ENCODE measurements at places on chromosomes 7 and 10.

DNA sequence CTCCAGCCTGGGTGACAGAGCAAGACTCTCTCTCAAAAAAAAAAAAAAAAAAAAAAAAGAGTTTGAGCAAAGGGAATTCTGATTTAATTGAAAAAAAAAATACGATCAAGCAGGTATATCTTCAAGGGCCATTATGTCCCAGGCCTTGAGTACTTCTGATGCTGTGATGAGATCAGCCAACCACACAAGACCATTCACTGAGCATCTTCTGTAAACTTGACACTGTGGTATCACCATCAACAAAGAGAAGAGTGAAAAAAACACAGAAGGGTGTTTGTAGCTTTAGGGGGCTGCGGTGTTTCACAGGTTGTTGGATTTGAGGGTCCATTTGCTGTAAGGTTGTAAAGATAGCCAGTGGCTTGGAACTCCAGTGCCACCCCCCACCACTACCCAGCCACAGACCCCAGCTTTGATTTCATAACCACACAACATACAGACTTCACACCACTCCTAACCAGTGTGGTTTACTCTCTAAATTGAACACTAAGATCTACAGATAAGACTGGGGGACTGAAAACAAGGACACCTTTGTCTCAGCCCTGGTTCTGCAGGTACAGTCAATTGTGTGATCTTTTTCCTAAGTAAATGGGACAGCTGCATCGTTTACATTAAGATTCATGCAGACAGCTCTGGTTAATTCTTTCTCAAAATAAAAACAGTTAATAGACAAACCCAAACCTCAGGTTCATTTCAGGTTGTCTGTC lies 66.4 kb downstream of the CDC123 start:
- no peak for DNase-seq

- no peak for DNase-seq
Measured at GRCh38 chr10:6539833-6540232, 40.2 kb downstream of the PRKCQ start.

DNA sequence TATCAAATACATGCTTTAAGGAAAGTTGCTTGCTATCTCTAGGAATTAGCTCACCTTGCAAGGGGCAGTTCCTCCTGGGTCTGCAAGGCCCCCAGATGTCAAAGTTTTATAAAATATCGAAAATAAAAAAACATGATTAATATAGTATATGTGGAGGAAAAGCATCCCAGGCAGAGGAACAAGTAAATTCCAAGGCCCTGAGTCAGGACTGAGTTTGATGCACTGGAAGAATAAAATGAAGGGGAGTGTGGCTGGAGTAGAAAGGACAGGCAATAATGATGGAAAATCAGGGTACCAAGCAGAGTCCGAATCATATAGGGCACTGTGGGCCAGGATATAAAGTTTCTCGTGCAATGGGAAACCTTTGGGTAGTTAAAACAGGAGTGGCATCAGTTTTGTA lies 112.4 kb upstream of the EEPD1 start:
- no peak for DNase-seq

DNA sequence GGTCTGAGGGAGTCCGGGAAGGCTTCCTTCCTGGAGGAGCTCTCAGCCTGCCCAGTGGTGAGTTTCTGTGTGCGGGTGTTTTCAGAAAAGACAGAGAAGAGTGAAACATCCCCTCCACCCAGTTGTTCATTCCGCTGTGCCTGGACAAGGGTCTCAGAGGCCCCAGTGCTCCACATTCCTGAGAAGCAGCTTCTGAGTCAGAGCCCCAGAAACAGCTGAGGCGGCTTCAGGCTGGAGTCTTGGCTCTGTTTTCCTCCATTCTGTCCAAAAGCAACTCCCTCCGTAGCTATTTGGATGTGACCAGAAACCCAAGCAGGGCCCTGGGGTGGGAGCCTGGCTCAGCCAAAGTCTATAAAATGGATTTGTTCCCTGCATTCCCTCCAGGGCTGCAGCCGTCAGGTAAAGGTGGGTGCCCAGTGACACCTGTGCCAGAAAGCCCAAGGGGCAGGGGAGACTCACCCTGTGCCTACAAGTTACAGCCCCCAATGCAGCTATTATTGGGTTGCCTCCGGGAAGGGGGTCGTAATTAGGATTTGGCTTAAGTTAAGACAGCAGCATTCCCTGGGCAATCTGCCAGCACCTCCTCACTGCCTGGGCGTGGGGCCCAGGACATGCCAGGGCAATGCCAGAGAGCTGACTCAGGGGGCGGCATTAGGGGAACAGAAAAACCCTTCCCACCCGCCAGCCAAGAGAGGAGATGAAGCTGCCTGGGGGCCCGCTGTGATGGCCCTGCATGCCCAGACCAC lies 13.1 kb upstream of the CAMK2G start:
- peak; percentile 87 for DNase-seq

- no peak for DNase-seq
Measured at GRCh38 chr10:124646483-124647352, 97.5 kb downstream of the FAM53B start.

- no peak for DNase-seq
Measured at GRCh38 chr7:138727336-138728099, 26.4 kb upstream of the SVOPL start.

DNA sequence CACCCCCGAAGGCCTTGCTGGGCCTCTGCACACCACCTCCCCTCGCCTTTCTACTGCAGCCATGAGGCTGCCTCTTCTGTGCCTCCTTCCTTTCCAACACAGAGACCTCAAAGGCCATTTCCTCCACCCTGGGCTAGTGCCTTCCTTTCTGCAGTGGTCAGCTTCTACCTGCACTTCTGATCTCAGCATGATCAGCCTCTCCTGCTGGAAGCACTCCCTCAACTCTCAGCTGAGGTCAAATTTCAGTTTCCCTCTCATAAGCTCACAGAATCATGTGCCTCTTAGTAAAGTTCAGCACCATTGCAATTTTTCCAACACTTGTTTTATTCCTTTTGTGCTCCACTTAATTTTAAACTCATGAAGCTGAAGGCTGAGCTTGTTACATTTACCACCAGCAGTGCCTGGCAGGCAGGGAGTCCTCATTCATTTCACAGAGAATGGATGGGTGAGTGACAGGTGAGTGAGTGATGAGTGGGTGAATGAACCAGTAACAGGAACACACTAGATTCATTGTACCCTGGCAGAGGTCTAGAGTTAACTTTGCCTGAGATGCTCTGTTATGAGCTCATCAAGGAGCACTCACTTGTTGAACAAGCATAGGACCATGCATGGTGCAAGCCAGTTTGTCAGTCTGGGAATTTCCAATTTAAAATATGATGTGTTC lies 124.0 kb upstream of the PRSS58 start:
- no peak for DNase-seq

- DNase-seq, result no peak
Measured at GRCh38 chr7:34096198-34096651, 190.9 kb downstream of the BMPER start.

DNA sequence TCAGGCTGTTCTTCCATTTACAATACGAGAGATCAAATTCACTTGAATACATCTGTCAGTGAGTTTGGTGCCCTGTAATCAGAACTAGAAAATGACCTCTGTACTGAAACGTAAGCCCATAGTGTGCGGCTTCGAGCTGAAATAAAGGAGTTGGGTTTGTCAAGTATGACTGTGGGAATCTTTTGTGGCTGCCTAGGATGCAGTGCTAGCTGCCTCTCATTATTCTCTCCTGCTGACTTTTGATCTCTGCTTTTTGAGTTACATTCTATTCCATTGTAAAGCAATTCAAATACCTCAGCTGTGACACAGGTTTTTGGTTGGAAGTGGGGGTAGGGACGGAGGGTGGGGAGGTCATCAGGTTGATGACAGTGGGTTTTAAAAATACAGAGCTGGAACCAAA lies 40.4 kb downstream of the ICA1 start:
- DNase-seq, result no peak

DNA sequence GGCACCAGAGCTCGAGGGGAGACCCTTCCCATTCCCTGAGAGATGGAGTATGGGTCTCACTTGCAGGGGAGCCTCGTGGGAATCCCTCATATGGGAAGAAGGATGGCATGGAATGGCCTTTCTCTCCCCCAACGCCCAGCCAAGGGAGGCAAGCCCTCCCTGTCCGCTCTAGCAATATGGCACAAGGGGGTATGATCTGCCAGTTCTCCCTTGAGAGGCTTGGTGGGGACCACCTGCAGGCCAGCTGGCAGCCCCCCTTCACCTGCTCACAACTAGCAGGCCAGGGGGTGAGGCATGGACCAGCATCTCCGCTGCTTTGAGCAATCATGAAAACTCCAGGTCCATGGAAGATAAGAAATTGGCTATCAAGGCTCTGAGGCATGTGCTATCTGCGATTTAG lies 70.8 kb downstream of the PARP12 start:
- DNase-seq, result no peak

- DNase-seq, result no peak
Measured at GRCh38 chr10:3131098-3131497, 41.5 kb downstream of the PITRM1 start.

GRCh38 chr7:154859747-154860620 lies 142.9 kb downstream of the PAXIP1 start:
- DNase-seq, result no peak

DNA sequence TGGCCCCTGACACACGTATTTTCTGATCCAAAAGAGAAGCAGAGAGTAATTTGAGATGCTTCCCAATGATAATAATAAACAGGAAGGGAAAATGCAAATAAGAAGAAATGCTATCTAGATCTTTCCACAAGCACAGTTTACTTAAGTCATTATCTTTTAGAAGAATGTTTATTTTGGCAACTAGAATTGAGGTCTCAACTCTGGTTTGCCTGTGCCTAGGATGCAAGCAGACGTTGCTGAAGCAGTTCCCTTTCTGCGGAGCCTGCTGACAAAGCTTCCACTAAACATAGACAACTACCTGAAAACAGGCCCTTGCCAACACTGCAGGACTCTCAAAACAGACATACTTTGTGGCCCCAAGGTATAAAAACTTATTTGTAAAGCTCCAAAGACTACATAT lies 315.8 kb upstream of the POM121L12 start:
- DNase-seq, result no peak

DNA sequence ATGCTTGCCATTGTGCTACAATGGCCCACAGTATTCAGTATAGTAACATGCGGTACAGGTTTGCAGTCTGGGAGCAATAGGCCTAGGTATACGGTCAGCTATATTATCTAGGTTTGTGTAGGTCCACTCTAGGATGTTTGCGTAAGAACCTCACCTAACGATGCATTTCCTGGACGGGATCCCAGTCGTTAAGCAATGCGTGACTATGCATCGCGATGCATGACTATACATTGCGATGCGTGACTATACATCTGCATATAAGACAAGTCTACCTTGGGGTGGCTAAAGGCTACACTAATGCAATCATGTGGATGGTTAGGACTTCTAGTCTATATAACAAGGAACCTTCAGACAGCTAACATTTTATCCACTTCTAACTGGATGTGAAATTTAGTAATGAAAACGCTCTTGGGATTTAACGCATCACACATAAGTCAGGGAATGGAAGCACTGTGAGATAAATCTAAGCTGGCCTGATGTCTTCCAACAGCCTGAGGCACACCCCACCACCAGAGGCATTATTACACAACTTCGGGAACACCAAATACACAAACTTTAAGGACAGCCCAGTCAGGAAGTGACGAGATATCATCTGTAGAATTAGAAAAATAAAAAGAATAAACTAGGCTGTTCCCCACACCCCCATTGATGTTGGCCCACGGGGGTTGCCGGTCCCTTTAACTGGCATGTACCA lies 9.2 kb downstream of the GNA12 start:
- no peak for DNase-seq

- peak; percentile 94 for DNase-seq
Measured at GRCh38 chr7:100867040-100867775, at the start of gene TRIP6. TRIP6 (plus strand) TSS chr7:100867387; CDS start chr7:100867498, 111 bp downstream.

GRCh38 chr10:106384496-106384895 lies 780.0 kb downstream of the SORCS1 start:
- no peak for DNase-seq

- no peak for DNase-seq
Measured at GRCh38 chr7:105489409-105489808, 32.7 kb downstream of the PUS7 start.

GRCh38 chr10:99768556-99768955 lies 13.9 kb upstream of the ABCC2 start:
- DNase-seq, result no peak

- DNase-seq, result no peak
Measured at GRCh38 chr7:142319970-142320369, 62.1 kb upstream of the PRSS58 start.

DNA sequence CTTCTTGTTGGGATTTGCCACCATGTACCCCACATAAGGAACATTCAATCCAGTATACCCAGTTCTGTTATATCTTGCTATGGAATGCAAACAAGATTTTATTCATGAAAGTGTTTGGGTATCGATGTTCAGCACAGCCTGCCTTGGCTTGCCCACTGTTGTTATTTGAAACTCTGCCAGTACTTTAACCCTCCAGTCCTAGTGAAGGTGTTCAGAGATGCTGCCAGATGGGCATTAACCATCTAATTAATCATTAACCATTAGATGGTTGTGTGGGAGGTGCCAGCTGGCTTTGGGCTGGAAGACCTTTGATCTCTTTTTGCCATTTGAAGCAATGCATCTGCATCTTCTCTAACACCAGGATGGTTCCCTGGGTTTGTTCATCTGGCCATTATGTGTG lies 363.0 kb downstream of the SH2D4B start:
- DNase-seq, result no peak

GRCh38 chr10:3987143-3987974 lies 202.3 kb upstream of the KLF6 start:
- DNase-seq, result no peak

GRCh38 chr7:32158076-32158475 lies 87.9 kb upstream of the PDE1C start:
- DNase-seq, result no peak

DNA sequence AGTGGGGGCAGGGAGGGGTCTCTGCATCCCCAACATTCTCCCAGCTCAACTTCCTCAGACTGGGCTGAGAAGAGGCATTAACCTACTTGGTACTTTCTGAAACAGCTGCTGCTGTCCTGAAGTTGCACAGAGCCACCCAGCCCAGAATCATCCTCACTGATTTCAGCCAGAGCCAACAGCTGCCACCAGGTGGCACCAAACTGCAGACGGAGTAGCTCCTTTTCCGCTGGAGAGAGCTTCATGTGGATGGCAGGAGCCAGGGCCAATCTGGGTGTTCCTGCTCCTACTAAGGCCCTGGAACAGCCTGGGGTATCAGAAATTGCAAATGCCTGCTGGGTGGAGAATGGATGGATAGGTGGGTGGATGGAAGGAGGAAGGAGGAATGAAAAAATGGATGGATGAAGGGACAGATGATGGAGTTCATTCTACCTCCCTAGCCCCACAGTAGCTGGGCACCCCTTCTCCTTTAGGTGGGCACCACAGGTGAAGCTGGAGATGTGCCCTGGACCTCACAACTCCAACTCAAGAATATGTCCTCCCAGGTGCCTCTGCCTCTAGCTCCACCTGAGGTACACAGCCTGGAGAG lies 11.8 kb upstream of the DRGX start:
- peak; percentile 76 for DNase-seq

DNA sequence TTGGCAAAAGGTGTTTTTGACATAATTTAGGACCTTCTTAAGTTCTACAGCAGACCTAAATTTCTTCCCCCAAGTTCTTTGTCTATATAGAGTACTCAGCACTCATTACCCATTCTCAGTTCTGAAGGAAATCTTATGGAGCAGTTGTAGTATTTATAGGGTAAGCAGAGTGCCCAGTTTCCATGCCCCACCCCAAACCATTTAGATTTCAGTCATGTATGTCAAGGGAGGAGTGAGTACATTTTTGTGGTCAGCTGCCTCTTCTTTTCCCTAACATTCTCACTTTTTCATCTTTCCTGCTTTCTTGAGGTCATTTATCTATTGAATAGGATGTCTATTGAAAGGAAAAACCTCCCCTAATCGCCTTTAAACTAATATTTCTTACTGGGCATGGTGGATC lies 83.3 kb downstream of the KAT6B start:
- no peak for DNase-seq

- no peak for DNase-seq
Measured at GRCh38 chr7:36905841-36906240, 181.5 kb upstream of the AOAH start.
